ENCODE measurements at places on chromosomes 3 and 15.
A peak's percentile ranks its signal among the peaks of the same experiment; 100 is the strongest.

- peak; percentile 94 for ATAC-seq
Observed at GRCh38 chr3:127525373-127525772, 65.2 kb downstream of the TPRA1 start.

GRCh38 chr3:188415196-188415595 lies 261.2 kb downstream of the LPP start:
- ATAC-seq: no peak

DNA sequence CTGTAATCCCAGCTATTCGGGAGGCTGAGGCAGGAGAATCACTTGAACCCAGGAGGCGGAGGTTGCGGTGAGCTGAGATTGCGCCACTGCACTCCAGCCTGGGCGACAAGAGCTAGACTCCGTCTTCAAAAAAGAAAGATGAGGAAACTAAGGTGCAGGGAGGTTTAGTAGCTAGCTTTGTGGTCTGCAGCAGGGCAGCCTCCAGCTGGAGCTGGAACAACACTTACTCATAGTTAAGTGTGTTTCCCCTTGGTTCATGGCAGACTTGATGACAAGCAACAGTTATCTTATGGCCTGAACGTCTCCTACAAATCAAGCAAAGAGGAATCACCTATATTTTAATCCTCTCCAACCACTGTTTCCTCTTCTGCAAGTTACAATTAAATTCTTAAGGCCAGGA lies 12.6 kb downstream of the KAT2B start:
- no peak for ATAC-seq

- no peak for ATAC-seq
Observed at GRCh38 chr3:144437989-144438388, 466.4 kb downstream of the DIPK2A start.

- ATAC-seq: no peak
Observed at GRCh38 chr3:114827495-114827894, 319.6 kb downstream of the ZBTB20 start.

GRCh38 chr3:148203297-148204010 lies 494.2 kb upstream of the AGTR1 start:
- no peak for ATAC-seq

DNA sequence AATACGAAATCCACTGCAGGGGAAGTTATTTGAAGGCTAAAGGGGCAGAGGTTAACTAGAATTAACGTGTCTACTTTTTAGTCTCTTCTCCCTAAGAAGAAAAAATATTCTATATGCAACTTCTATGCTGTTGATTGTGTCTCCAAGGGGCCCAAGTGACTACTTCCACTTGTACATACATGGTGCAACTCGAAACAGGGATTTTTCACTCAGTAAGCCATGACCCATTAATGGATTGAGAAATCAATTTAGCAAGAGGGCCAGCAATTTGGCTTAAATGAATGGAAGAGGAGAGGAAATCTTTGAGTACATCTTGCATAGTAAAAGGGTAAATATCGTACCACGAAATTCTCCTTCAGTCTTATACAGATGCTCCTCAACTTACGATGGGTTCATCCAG lies 151.1 kb upstream of the HES1 start:
- no peak for ATAC-seq

DNA sequence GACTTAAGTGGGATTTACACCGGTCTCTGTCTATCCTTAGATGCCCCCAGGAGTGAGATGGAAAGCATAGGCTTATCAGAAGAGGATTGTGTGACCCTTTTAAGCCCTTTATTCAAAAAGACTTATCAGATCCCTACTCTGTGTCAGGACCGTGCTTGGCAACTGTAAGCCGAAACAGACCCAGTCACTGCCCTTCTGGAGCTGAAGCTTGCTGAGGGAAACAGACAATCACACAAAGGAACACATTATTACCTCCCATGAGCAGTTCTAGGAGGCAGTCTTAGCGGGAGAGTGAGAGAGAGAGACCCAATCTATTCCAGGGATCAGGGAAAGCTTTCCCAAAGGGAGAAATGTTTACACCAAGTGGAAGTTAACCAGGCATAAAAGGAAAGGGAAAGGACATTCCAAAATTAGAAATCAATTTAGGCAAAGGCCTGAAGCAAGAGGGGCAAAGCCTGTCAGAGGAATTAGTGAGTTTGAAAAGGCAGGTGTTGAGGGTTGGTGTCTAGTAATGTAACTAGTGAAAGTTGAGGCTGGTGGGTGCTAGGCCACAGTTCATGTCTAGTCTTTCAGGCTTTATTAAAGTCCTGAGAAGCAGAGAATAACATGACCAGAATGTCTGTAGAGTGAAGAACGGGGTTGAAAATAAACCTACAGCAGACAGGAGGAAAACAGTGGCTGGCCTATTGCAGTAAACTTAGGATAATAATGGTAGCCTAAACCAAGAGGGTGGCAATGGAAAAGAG lies 86.7 kb downstream of the THBS1 start:
- no peak for ATAC-seq

DNA sequence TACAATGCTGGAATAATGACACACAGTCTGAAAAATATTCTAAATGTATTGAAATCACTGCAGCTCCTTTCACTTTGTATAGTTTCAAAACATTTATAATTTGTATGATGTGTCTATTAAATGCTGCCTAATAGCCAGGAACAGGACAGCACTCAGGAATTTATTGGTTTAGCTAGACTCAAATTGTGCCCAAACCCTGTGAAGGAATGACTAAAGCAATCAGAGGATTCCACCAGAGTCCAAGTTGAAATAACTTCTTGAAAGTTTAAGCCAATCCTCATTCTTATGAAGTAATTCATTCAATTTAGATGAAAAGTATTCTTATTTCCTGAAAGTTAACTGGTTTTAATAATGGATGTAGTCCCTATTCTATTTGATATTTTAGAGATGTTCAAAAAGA lies 267.0 kb downstream of the ZMAT3 start:
- ATAC-seq: no peak

- no peak for ATAC-seq
Observed at GRCh38 chr3:47042231-47042791, 62.8 kb downstream of the NBEAL2 start.

DNA sequence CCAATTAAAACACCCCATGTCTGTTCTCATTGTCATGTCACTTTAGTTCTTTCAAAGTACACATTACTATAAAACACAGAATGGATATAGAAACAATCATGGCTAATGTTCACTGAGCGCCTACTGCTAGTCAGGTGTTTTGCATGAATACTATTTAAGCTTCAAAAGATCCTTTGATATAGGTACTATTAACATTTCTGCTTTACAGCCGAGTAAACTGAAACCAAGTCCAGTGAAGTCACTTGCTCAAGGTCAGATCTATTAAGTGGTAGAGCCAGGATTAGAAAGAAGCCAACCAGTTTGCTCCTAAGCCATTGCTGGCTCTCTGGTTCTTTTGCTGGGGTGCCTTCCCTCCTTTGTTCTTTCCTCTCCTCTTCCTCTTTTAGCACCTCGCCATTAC lies 32.4 kb upstream of the NMNAT3 start:
- ATAC-seq: no peak

- ATAC-seq: no peak
Observed at GRCh38 chr3:33083958-33084357, 13.0 kb downstream of the GLB1 start.

- ATAC-seq: peak; percentile 48
Observed at GRCh38 chr15:51313074-51313393, 25.4 kb downstream of the CYP19A1 start.

- ATAC-seq: no peak
Observed at GRCh38 chr15:71218272-71218805, 103.1 kb downstream of the THSD4 start.

- no peak for ATAC-seq
Observed at GRCh38 chr15:73936181-73936580, 9.9 kb downstream of the LOXL1 start.

- ATAC-seq: no peak
Observed at GRCh38 chr15:63380151-63380807, 1.4 kb downstream of the CA12 start.

- no peak for ATAC-seq
Observed at GRCh38 chr3:157919319-157919887, 186.8 kb downstream of the SHOX2 start.
